ENCODE measurements at places on chromosomes 2 and 18.

DNA sequence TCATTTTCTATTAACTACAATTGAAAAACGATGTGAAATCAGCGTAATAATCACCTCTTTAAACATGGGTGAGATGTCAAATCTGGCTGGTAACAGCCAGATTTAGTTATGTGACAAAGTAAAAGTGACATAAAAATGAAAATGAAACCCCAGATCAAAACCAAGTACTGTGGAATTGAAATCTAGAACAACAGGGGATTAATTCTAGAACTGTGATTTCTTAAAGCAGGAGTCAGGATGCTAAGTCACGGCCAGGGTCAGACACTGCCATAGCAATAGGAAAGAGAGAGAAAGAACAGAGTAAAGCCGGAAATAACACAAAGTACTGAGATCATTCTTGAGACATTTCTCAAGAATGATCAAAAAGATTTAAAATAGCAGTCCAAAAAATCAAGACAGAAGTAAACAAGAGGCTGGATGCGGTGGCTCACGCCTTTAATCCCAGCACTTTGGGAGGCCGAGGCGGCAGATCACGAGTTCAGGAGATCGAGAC is 1183.7 kb upstream of the NXPH2 start:
- DNase-seq = no peak

DNA sequence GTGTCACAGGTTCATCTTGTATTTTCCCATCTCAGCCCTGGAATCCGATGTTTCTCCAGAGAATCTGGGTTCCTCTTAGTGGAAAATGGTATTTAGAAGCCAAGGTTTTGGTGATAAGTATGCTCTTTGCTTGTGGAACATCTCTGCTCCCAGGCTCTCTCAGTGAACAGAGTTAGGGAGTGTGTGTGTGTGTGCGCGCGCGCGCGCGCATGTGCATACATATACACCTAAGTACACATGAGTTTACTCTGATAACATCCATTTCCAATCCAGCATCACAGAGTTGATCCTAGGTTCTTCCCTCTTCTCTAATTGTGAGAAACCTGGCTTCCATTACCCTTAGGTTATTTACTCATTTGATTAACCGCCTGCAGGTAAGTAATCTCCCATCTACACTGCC is 41.7 kb downstream of the ABCG8 start:
- no peak for DNase-seq

GRCh38 chr2:132782176-132782783 is 112.3 kb upstream of the LYPD1 start:
- no peak for DNase-seq

DNA sequence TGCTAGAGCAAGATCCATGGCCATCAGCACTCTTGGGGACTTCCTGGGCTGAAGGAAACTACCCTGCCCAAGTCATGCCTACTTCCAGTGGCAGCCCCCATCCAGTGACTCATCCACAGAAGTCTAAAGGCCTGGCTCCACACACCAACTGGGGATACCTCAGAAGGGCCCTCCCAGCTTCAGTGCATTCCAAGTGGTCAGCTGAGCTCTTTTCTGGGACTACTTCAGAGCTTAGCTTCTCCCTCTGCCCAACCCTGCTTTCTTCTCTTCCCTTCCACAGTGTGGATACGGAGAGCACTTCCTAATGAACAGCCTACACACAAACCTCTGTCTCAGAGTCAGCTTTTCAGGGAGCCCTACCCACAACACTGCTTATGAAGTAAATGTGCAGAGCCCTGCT is 66.5 kb downstream of the CLHC1 start:
- no peak for DNase-seq

GRCh38 chr2:132896073-132896472 is 226.1 kb upstream of the LYPD1 start:
- DNase-seq = no peak

GRCh38 chr2:3201281-3201680 is 176.3 kb downstream of the EIPR1 start:
- no peak for DNase-seq

- DNase-seq = no peak
Observed at GRCh38 chr2:152284398-152284797, 50.6 kb upstream of the FMNL2 start.

GRCh38 chr2:201363857-201364560 is 6.9 kb upstream of the FLACC1 start:
- DNase-seq = peak; percentile 35

DNA sequence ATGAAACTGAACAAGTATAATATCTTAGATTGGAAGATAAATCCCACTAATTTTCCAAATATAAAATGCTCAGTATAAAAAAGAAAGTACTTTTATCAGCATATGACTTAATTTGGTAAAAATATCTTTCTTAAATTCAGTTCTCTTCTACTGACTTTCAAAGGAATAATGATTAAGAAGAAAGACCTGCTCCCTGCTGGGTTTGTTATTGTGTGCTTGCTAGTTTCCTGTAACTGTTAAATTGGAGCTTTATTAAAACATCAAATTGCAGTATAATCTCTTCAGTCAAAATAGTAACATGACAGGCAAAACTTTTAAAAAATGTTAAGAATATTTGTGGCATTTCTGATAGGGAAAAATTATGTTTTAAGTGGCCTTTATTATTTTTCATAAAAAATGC is 1317.4 kb upstream of the CDH2 start:
- no peak for DNase-seq

DNA sequence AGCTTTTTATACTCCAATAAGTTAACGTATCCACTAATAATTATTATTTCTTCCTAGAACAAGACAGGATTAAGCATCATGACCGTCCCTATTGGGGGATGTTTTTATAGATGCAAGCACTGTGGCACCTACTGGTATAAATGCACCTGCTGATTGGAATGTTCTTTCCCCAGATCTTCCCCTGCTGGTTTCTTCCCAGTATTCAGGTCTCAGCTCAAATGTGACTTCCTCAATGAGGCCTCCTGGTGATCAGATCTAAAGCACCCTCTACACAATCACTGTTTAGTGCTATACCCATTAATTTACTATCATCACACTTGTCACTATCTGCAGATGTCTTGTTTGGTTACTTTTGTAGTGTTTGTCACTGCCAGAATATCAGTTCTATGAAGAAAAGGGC is 3.9 kb upstream of the TYMS start:
- no peak for DNase-seq

GRCh38 chr18:12470382-12471075 is 62.8 kb downstream of the PRELID3A start:
- no peak for DNase-seq

- DNase-seq = no peak
Observed at GRCh38 chr2:40625849-40626248, 174.0 kb upstream of the SLC8A1 start.

DNA sequence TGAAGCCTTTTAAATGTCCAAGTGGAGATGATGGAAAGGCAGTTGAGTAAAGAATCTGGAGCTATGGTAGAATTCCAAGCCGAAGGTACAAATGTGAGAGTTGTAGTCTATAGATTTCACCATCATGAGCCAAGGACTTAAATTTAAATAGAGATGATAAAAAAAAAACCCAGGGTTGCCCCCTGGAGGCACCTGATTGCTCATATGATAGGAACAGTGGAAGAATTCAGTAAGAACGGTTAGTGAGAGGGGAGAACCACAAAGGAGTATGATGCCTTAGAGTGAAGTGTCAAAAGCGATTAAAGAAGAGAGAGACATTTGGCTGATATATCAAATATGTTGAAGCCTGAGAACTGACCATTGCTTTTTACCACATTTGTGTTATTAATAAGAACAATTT is 11.9 kb downstream of the NYAP2 start:
- no peak for DNase-seq

- DNase-seq = no peak
Observed at GRCh38 chr2:198890490-198890889, 567.2 kb downstream of the SATB2 start.

GRCh38 chr18:74989134-74989533 is 219.8 kb downstream of the PTGR3 start:
- DNase-seq = no peak

GRCh38 chr2:20667531-20668401 is 822 bp downstream of the GDF7 start:
- DNase-seq = no peak

DNA sequence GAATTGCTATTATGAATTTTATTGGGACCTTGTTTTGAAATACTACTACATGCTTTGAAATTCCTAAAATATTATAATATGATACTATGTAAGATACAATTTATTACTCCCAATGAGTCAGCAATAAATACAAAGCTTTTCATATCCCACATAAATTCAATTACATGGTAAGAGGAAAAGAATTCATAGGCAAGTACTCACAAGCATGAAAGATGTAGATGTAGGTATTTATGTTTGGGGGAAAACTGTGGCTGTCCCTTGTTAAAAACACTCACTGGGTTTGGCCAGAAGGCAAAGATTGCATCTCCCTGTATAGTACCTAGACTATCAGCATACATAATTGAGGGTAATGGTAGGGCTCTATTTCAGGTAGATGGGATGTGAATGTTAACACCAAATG is 90.4 kb downstream of the MBD2 start:
- DNase-seq = no peak

GRCh38 chr2:58629545-58630119 is 388.5 kb upstream of the FANCL start:
- DNase-seq = no peak

GRCh38 chr2:117232305-117232704 is 582.2 kb upstream of the DDX18 start:
- no peak for DNase-seq

- no peak for DNase-seq
Observed at GRCh38 chr2:18186816-18187613, 308.5 kb downstream of the KCNS3 start.

- DNase-seq = peak; percentile 48
Observed at GRCh38 chr2:224778474-224778877, 62.3 kb upstream of the CCDC195 start.

- no peak for DNase-seq
Observed at GRCh38 chr18:23710068-23710527, 20.8 kb downstream of the LAMA3 start.

DNA sequence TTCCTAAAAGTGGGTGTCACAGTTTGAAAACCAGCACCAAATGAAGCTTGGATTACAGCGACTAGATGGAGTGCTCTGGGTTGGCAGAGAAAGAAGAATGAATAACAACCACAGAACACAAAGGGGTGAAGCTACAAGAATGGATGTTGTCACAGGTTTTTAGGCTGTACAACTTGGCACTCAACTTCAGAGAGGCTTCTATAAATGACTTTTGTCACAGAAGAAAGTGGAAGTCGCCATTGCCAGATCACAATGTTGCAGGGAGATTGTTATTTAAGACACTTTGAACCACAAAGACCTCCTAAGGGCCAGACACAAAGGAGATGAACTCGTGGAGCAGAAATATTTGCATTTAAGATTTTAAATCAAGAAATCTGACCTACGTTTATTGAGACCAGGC is 354.2 kb downstream of the CDH7 start:
- DNase-seq = no peak

- no peak for DNase-seq
Observed at GRCh38 chr2:64007924-64008323, 11.3 kb downstream of the VPS54 start.

DNA sequence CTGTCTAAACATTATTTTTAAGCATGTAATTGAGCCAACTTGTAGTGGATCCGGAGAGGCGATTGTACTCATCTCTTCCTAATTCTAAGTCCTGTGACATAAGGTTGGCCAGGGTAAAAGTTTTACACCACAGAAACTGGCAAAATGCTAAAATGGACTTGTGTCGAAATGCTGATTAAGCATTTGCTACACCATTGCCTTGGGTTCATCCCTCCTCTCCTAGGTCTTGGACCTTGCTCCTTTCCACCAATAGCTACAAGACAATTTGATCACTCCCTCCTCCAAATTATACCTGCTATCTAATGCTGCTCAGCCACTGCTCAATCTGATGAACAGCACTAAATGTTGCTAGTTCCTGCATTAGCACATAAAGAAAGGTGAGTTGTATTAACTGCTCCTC is 132.7 kb upstream of the EPC2 start:
- DNase-seq = no peak

- no peak for DNase-seq
Observed at GRCh38 chr2:97907369-97908100, 88.2 kb downstream of the TMEM131 start.

DNA sequence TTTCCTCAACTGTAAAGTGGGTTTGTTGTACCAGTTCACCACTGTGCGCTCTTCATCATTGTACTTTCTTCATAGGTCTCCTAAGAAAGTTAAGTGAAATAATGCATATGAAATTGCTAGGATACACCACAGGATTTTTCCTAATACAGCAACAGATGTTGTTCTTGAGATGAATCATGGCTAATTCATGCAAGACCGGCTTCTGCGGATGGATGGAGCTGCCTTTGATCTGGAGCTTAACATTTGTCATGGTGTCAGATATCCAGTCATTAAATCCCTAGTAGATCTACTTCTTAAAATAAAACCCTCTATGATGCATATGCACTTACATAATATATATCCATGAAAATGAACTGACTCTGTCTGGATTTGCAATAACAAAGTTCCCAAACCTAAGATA is 114.1 kb downstream of the COL6A3 start:
- no peak for DNase-seq

GRCh38 chr2:238476258-238476657 is 49.5 kb downstream of the ASB1 start:
- no peak for DNase-seq

DNA sequence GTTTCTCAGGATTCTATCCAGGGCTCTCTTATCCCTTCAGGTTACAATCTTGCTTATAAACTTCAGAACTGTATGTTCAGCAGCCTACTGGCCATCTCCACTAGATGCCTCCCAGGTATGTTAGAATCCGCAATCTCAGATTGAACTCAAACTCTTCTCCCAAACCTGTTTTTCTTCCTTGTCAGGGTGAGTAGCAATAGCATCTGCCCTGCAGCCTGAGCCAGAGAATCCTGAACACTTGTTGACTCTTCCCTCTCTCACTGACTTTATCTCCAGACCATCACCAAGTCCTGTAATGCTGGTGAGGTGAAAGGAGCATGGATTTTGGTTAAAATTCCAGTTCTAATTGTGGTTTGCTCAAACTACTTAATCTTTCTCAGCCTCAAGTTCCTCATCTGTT is 82.6 kb upstream of the ALPP start:
- DNase-seq = no peak

GRCh38 chr2:7574385-7574784 is 657.2 kb downstream of the RNF144A start:
- no peak for DNase-seq

DNA sequence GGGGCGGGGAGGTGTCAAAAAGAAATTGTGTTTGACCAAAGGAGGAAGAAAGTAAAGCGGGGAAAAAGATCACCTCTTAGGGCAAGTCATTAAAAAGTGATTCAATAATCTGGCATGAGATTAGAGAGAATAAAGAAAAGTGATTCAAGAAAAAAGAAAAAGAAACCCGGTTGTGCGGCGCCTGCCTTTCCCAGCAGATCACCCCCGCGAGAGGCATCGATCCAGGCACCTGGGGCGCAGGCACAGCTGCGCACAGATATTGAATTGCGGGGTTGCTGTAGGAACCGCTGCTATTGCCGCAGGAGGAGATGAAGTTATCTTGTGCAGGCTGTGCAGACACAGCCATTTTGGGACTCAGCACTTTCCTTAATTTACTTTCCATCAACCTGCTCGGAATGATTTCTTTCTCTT is 71.2 kb downstream of the PLB1 start:
- peak; percentile 22 for DNase-seq

- no peak for DNase-seq
Observed at GRCh38 chr2:40178971-40179370, 272.9 kb downstream of the SLC8A1 start.
